ENCODE measurements at places on chromosomes 13 and 19.
A peak's percentile ranks its signal among the peaks of the same experiment; 100 is the strongest.

DNA sequence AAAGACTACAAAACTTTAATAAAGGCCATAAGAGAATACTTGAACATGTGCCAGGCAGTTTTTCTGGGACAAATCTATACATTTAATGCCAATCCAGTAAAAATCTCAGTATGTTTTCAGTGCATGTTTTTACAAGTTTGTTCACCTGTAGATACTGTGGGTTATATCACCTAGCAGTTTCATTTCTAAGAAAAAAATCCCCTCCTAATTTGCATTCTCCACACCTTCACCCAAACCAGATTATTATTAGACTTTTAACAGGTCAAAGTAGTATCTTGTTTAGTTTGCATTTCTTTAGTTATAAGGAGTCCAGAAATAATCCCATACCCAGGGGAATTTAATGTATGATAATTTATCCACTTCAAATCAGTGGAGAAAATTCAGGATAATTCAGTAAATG is 17.0 kb upstream of the LPAR6 start:
- no peak for ATAC-seq

GRCh38 chr13:21517576-21517975 is 58.5 kb upstream of the ZDHHC20 start:
- ATAC-seq = no peak

GRCh38 chr13:40596484-40596883 is 70.0 kb downstream of the FOXO1 start:
- ATAC-seq = no peak

- no peak for ATAC-seq
Observed at GRCh38 chr19:55344444-55344843, 4.8 kb downstream of the KMT5C start.

DNA sequence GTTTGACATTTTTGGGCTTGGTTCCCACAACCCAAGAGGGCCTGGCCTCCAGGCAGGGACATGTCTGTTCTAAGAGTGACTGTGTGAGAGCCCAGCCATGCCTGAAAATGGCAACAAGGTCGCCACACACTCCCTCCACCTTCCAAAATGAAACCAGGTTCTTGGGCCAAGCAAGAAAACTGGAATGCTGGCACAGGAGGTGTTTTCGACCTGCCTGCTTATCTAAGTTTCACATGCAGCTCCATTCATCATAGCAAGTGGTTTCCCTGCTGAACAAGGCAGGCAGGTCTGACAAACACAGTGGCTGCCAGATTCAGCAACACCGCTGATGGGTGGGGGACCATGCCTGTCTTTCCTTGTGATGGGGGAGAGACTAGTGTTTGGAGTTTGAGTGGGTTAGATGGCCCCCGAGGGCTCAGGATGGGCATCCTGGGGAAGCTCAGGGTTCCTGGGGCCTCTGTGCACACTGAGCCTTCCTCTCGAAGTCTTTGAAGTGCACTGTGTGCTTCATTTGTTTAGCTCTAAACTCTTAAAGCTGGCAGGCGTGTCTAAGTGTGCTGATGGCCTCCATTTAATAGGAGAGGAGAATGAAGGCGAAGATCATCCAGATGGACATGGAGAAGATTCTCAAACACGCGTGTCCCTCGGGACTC is 17.9 kb upstream of the GAS6 start:
- no peak for ATAC-seq

GRCh38 chr13:51225029-51225428 is 2.8 kb downstream of the FAM124A start:
- ATAC-seq = no peak

GRCh38 chr13:52767949-52768516 is 28.4 kb upstream of the CNMD start:
- ATAC-seq = peak; percentile 21

DNA sequence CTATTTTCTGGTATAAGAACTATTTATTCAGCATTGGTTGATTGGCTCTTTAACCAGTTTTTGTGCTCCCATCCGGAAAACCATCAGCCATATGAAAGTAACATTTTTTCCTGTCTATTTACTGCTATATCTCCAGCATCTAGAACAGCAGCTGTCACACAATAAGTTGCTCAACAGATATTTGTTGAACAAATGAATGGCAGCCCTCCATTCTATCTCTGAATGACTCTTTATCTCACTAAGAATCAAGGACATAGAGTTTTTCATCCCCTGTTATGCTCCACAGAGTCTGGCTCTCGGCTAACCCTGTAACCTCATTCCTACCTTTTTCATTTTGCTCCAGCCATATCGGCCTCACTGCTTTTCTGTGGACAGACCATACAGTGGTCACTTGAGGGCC is 145.5 kb downstream of the SLITRK6 start:
- ATAC-seq = no peak

DNA sequence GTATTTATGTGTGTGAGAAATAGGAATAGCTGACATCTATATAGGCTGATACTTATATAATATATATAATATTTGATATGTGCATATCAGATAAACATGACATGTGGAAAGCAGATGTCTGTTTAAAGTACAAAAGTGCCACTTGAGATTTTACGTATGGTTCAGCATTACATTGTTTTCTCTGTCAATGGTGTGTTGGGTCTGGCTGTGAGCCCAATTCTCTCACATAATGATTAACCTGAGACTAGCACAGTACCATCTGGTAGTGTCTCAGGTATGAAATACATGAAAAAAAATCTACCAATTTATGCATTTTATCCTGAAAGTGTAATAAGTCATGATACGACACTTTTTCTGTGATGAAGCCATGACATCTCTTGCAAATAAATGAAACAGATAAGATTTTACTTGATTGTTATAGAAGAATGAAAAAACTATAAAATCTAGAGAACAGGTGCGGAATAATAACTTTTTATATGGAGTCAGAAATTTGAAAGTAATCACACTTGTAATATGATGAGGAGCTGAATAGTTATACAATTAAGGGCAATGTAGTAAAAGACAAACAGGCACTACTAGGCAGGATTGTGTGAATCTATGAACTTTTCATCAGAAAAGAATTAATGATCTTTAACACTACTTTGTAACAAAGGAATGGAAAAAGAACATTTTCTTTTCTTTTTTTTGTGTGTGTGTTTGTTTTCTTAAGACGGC is 1405.0 kb downstream of the OLFM4 start:
- no peak for ATAC-seq

- no peak for ATAC-seq
Observed at GRCh38 chr13:114057166-114058050, 75.0 kb downstream of the RASA3 start.

GRCh38 chr19:39403331-39404312 is 3.0 kb upstream of the ZFP36 start:
- ATAC-seq = peak; percentile 70

DNA sequence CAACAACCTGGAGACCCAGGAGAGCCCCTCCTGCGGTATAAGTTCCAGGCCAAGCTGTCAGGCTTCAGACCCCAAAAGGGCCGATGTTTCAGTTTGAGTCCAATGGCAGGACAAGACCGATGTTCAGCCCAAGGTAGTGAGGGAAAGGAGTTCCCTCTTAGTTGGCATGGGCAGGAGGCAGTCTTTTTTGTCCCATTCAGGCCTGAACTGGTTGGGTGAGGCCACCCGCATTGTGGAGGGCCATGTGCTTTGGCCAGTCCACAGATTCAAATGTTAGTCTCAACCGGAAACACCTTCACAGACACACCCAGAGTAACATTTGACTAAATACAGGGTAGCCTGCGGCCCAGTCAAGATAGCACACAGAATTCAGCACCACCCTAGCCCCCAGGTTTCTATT is 89.6 kb upstream of the ANKRD10 start:
- ATAC-seq = no peak

- ATAC-seq = no peak
Observed at GRCh38 chr13:79543883-79544282, 62.9 kb downstream of the NDFIP2 start.

DNA sequence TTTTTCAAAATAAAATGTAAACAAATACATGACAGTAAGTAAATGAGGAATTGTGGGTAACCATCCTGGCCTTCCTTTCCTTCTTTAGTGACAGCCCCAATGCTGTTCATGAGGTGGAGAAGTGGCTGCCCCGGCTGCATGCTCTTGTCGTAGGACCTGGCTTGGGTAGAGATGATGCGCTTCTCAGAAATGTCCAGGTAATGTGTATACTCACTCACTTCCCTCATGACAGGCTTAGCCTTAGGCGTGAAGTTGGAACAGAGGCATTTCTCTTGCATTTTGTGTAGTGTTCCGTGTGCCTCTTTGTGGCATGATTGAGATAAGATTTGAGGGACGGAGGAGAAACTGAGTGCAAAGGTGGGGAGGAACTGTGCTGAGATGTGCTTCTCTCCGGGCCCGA is 12.0 kb downstream of the NAXD start:
- no peak for ATAC-seq

DNA sequence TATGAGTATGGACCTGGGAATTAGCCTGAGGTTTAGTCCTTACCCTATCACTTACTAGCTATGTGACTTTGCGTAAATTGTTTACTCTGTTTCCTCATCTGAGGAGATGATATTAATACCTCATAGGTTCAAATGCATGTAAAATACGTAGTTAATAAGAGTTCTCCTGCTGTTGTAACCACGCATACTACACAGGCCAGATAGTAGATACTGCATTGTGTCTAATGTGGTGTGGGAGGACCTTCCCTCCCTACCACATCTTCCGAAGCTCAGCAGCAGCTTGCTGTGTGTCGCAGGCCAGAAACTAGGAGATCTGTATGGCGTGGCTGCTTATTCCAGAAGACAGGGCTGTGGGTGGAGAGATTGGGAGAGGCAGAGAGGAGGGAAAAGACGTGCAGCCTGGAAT is 23.0 kb downstream of the GTF2F2 start:
- no peak for ATAC-seq

GRCh38 chr19:39332293-39332692 is 3.5 kb downstream of the GMFG start:
- ATAC-seq = no peak

- ATAC-seq = no peak
Observed at GRCh38 chr13:28964052-28964451, 143.9 kb downstream of the MTUS2 start.

DNA sequence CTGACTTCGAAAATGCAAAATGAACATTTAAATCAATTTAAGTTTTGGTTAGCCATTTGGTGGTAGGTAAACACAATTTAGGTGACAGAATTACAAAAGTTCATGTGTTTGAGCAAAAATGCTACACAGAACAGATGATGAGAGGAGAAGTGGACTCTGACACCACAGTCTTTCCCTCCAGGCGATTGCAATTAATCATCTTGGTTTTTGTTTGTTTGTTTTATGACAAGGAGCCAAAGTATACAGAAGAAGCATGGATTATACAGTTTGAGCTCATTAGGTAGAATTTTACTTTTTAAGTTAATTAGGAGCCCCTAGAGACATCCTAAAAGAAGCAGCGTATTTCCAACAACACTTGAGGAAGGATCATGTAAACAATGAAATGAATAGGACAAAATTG is 49.3 kb upstream of the FREM2 start:
- ATAC-seq = no peak

DNA sequence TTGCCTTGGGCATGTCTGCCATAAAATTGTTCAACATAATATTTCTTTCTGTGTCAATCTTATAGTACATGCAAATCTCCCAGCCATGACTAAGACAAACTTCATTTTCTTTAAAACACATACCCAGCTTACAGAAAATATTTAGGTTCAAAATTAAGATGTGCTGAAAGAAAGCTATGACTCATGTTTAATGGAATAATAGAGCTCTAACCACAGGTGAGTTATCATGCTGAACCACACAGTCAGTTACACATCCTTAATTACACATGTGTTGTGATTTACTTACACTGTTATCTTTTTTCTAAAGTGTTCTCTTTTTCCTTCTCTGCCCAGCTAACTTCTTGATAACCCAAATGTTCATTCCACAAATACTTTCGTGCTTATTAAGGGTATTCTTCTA is 1831.2 kb downstream of the OLFM4 start:
- no peak for ATAC-seq

- no peak for ATAC-seq
Observed at GRCh38 chr13:66339214-66339613, 890.9 kb downstream of the PCDH9 start.

GRCh38 chr19:1017115-1017905 is 3.6 kb downstream of the TMEM259 start:
- peak; percentile 35 for ATAC-seq

- ATAC-seq = peak; percentile 74
Observed at GRCh38 chr13:98910501-98910951, 67.3 kb downstream of the DOCK9 start.

DNA sequence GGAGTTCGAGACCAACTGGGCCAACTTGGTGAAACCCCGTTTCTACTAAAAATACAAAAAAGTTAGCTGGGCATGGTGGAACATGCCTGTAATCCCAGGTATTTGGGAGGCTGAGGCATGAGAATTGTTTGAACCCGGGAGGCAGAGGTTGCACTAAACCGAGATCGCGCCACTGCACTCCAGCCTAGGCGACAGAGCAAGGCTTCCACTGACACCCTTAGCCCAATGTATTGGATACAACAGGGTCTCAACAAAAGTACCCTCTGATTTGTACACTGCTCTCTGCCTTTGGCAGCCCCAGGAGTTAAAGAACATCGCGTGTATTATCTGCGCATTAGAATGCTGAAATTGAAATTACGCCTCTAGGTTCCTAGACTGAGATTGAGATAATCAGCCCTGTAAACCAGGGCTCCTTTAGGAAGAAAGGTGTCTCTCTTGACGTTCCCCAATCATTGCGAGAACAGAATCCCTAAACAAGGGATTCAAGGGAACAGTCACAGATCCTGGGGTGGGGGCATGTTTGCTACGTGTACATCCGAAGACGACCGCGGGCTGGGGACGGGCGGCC is 21.9 kb downstream of the IPO5 start:
- ATAC-seq = no peak

DNA sequence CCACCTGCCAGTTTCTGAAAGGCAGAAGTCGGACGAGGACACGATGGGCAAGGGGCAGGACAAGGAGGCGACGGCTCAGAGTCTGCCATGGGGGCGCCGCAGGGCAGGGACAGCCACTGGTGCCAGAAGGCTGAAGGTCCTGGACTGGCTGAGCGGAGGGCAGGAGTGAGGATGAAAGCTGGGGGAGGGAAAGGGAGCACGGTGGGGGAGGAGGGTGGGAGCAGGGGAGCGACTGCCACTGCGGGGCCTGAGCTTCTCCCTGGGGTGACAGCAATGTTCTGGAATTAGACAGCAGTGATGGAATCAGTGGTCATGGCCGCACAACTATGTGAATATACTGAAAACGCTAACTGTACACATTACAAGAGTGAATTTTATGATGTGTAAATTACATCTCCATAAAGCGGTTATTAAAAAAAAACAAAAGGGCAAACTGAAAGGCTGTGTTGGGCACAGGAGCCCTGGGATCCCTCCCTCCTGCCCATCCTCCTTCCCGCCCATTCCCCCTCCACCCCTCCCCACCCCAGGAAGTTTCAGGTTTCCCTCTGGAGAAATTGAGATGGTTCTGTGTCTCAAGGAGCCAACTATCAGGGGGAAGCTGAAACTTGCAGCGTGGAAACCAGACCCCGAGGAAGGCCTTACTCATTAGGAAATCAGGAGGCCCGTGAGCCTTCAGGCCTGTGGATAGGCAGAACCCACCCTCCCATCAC is 15.9 kb downstream of the MLLT1 start:
- no peak for ATAC-seq

DNA sequence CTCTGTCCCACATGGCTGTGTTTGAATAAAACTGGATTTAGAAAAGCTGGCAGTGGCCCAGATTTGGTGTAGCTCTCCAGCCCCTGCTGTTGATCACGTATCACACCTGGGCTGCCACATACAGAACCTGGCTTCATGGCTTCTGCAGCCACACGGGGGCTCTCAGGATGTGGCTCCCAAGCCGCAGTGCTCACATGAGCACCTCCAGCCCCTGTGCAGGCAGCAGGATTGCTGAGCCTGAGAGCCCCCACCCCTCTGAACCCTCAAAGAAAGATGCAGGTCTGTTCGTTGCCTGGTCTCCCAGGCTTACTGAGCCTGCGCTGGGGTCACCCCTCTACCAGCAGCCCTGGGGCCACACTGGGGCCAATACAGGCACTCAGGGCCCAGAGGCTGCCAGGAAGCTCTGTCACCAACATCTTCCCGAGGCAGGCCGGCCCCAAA is 2.7 kb downstream of the PLEKHF1 start:
- ATAC-seq = no peak

Data from motor neuron (in vitro differentiated cells).